ENCODE measurements at places on chromosomes 13 and 19.
A peak's percentile ranks its signal among the peaks of the same experiment; 100 is the strongest.

GRCh38 chr13:27704681-27705080 lies 83.0 kb downstream of the POLR1D start:
- DNase-seq: no peak
- peaks cover 5% of the 10 kb centered on the region for H3K27me3 ChIP-seq
- H3K27ac ChIP-seq: no peak overlapping the region
- no peaks in the 10 kb centered on the region for H3K4me1 ChIP-seq

- no peak overlapping the region for H3K27ac ChIP-seq
- DNase-seq: no peak
- no peak overlapping the region for H3K4me3 ChIP-seq
- H3K4me1 ChIP-seq: no peaks in the 10 kb centered on the region
- H3K27me3 ChIP-seq: no peaks in the 10 kb centered on the region
These were observed 144.3 kb downstream of the STK24 start for GRCh38 chr13:98432638-98433037.

GRCh38 chr19:40778706-40779284 lies 748 bp downstream of the RAB4B start:
- DNase-seq: no peak
- no peaks in the 10 kb centered on the region for H3K27me3 ChIP-seq
- peak overlapping the region; percentile 93 for H3K27ac ChIP-seq

DNA sequence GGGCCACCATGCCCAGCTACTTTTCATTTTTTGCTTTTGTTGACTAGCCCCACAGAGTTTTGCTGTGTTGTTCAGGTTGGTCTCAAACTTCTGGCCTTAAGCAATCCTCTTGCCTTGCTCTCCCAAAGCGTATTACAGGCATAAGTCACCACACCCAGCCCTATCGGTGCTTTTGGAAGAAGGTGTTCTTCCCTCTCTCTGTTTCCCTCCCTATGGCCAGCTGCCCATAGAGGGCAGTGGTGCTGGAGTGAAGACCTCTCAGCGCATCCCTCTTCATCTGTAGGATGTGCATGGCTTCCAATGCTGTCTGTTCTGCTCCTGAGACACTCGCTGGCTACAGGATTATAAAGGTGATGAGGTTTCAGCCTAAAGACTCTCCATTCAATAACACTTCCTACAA lies 1.3 kb upstream of the CD22 start:
- H3K4me3 ChIP-seq: no peak overlapping the region
- H3K4me1 ChIP-seq: no peaks in the 10 kb centered on the region
- no peaks in the 10 kb centered on the region for H3K36me3 ChIP-seq
- H3K27me3 ChIP-seq: peaks cover 17% of the 10 kb centered on the region
- DNase-seq: no peak

- peaks cover 16% of the 10 kb centered on the region for H3K4me1 ChIP-seq
- H3K27ac ChIP-seq: no peak overlapping the region
- H3K4me3 ChIP-seq: no peak overlapping the region
- no peak for DNase-seq
These were observed 289.8 kb upstream of the SOX21 start for GRCh38 chr13:95002126-95002525.

GRCh38 chr13:19117913-19118739 lies 63.5 kb downstream of the TUBA3C start:
- no peak overlapping the region for H3K27ac ChIP-seq
- no peak for DNase-seq
- H3K36me3 ChIP-seq: no peaks in the 10 kb centered on the region
- H3K27me3 ChIP-seq: no peaks in the 10 kb centered on the region
- no peaks in the 10 kb centered on the region for H3K4me1 ChIP-seq
- H3K4me3 ChIP-seq: no peak overlapping the region

GRCh38 chr13:30047154-30047874 lies 196.9 kb upstream of the UBL3 start:
- H3K4me3 ChIP-seq: no peak overlapping the region
- H3K27ac ChIP-seq: no peak overlapping the region
- no peaks in the 10 kb centered on the region for H3K36me3 ChIP-seq
- DNase-seq: no peak
- peaks cover 19% of the 10 kb centered on the region for H3K4me1 ChIP-seq

GRCh38 chr13:106277484-106278154 lies 257.8 kb downstream of the EFNB2 start:
- no peak for DNase-seq
- H3K27ac ChIP-seq: no peak overlapping the region
- no peaks in the 10 kb centered on the region for H3K4me1 ChIP-seq
- H3K4me3 ChIP-seq: no peak overlapping the region
- no peaks in the 10 kb centered on the region for H3K36me3 ChIP-seq

GRCh38 chr19:41951686-41952172 lies 7.4 kb downstream of the RABAC1 start:
- no peak overlapping the region for H3K4me3 ChIP-seq
- H3K36me3 ChIP-seq: peaks cover 10% of the 10 kb centered on the region
- H3K27ac ChIP-seq: no peak overlapping the region
- H3K27me3 ChIP-seq: no peaks in the 10 kb centered on the region
- H3K4me1 ChIP-seq: peaks cover 2% of the 10 kb centered on the region
- DNase-seq: peak; percentile 88

DNA sequence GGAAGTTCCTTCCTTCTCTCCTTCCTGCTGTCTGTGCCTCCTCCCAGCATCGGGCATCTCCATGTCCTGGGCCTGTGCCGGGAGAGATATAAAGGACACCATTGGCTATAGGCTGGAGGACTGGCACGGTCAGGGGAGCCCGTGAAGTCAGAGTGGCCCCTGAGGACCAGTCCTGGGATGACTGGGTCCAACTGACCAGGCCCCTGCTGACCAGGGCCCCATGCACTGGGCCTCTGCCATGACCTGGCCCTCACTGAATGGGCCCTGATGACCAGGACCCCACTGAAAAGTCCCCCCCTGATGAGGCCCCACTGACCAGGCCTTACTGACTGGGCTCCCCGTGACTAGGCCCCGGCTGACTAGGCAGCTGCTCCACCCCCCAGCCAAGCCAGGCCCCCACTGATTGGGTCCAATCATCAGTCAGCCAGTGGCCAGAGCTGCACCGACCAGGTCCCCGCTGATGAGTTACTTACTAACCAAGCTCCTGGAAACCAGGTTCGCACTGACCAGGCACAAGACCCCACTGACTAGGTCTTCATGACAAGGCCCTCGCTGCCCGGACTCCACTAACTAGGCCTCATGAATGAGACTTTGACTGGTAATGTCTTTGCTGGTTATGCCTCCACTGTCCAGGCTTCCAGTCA lies 20.0 kb upstream of the ZNF14 start:
- H3K4me3 ChIP-seq: no peak overlapping the region
- H3K27me3 ChIP-seq: no peaks in the 10 kb centered on the region
- H3K27ac ChIP-seq: no peak overlapping the region

GRCh38 chr19:28606269-28607032 lies 606.5 kb downstream of the UQCRFS1 start:
- no peak overlapping the region for H3K4me3 ChIP-seq
- no peaks in the 10 kb centered on the region for H3K4me1 ChIP-seq
- no peak overlapping the region for H3K27ac ChIP-seq
- DNase-seq: no peak
- no peaks in the 10 kb centered on the region for H3K27me3 ChIP-seq

- no peak overlapping the region for H3K27ac ChIP-seq
- H3K36me3 ChIP-seq: no peaks in the 10 kb centered on the region
These were observed 61.8 kb downstream of the MYO9B start for GRCh38 chr19:17137417-17137816.

- DNase-seq: no peak
- no peak overlapping the region for H3K4me3 ChIP-seq
- H3K27ac ChIP-seq: no peak overlapping the region
- H3K4me1 ChIP-seq: no peaks in the 10 kb centered on the region
- H3K27me3 ChIP-seq: no peaks in the 10 kb centered on the region
- H3K36me3 ChIP-seq: no peaks in the 10 kb centered on the region
These were observed 88.7 kb upstream of the USP29 start for GRCh38 chr19:57031106-57031505.

- no peaks in the 10 kb centered on the region for H3K27me3 ChIP-seq
- H3K4me3 ChIP-seq: no peak overlapping the region
- peaks cover 41% of the 10 kb centered on the region for H3K36me3 ChIP-seq
- DNase-seq: no peak
- H3K27ac ChIP-seq: no peak overlapping the region
These were observed 3.8 kb upstream of the ABCA7 start for GRCh38 chr19:1035998-1036621.

DNA sequence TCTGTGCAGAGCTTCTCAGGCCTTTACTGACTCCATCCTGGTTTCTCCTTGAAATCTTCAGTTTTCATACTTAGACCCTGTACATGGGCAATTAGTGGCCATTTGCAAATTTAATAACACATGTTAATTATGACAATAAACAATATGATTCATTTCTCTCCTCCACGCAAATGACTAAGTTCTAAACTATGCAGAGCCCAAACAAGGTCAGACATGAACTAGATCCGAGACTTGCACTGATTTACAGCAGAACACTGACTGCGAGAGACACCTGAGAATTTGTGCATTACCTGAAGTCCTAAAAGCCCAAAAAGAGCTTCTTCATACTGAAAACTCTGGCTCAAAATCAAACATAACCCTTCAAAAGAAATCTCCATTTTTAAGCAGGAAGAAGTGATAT lies 521.8 kb downstream of the MYO16 start:
- H3K27ac ChIP-seq: no peak overlapping the region
- no peak overlapping the region for H3K4me3 ChIP-seq
- no peak for DNase-seq
- peaks cover 45% of the 10 kb centered on the region for H3K4me1 ChIP-seq
- no peaks in the 10 kb centered on the region for H3K27me3 ChIP-seq

DNA sequence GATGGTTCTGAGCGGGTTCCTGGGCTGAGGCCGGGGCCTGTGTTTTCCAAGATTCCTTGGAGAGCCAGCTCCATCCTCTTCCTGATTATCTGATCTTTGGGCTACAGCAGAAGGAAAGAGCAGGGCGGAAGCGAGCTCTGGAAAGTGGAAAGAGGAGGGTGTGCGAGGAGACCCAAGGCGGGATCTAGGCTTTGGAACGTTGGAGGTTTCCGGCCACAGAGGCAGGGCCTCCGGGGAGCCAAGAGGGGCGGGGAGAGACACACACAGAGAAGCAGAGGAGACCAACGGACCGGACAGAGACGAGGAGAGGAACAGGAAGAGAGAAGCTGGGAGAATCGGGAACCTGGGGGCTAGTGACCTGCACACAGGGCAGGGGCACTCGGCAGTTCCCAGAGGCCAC lies at the start of gene CLEC11A:
CLEC11A (plus strand) TSS at position 296 of the 400 bp plus-strand sequence. CDS start 162 bp downstream, outside the sequence.
- peaks cover 63% of the 10 kb centered on the region for H3K4me1 ChIP-seq
- peaks cover 39% of the 10 kb centered on the region for H3K27me3 ChIP-seq
- no peak for DNase-seq
- peak within 1 kb of the TSS; percentile 61 for H3K4me3 ChIP-seq
- H3K36me3 ChIP-seq: no peaks in the 10 kb centered on the region

GRCh38 chr19:28887920-28888618 lies 324.9 kb downstream of the UQCRFS1 start:
- H3K27ac ChIP-seq: no peak overlapping the region
- DNase-seq: no peak
- peaks cover 12% of the 10 kb centered on the region for H3K27me3 ChIP-seq
- no peaks in the 10 kb centered on the region for H3K36me3 ChIP-seq
- H3K4me3 ChIP-seq: no peak overlapping the region

DNA sequence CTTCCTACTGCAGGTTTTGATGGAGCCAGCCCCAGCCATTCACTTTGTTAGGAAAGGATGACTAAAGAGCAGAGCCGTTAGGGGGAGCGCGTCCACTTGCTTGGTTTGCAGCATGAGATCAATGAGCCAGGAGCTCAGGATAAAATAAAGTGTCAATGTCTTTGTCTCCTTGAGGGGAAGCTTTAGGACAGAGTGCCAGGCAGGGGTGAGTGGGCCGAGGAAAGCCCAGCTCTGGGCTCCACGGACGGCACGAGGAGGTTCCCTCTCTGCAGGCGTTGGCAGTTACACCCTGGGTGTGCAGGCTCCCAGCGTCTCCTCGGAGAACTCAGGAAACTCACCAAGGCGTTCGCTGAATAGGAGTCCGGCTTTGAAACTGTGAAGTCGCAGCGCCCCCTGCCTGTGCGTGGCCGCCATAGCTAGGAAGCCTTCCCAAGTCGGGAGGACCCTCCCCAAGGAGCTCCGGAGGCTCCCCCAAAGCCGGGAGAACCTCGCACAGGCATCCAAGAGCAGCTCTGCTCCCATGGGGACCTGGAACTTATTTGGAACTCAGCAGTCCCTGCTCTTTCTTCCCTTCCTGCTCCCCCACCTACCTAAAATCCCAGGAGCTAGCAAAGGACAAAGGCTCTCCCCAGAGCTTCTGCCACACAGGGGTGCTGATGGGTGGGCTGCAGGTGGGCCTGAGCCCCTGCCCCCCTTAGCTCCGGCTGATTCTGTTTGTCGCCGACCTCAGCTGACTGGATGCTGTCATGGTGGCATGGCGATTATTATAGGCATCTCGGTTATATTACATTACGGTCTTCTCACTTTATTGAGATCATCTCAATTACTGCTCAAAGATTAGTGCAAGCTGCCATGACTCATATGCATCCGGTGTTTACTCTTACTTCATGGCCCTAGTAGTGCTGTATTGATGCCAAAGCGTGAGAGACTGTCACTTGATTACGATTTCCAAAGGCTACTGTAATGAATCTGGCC lies 34.4 kb downstream of the GSX1 start:
- no peaks in the 10 kb centered on the region for H3K36me3 ChIP-seq
- DNase-seq: peak; percentile 87
- no peak overlapping the region for H3K27ac ChIP-seq
- peaks cover 18% of the 10 kb centered on the region for H3K4me1 ChIP-seq

DNA sequence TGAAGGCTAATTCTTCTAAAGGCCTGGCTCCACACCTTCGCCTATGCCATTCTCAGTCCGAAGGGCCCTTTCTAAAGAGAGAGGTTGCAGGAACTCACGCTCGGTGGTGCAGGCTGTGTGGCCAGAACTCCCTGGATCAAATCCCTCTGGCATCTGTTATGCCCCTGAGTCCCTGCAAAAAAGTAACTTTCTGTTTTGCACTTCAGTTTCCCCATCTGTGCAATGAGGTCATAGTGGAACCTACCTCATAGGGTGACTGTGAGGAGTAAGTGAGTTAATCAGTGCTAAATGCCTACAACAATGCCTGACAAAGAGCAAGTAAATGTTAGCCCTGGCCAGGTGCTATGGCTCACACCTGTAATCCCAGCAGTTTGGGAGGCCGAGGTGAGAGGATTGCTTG lies 7.3 kb downstream of the IGSF23 start:
- DNase-seq: no peak
- H3K4me1 ChIP-seq: no peaks in the 10 kb centered on the region
- H3K4me3 ChIP-seq: no peak overlapping the region
- H3K27me3 ChIP-seq: no peaks in the 10 kb centered on the region

DNA sequence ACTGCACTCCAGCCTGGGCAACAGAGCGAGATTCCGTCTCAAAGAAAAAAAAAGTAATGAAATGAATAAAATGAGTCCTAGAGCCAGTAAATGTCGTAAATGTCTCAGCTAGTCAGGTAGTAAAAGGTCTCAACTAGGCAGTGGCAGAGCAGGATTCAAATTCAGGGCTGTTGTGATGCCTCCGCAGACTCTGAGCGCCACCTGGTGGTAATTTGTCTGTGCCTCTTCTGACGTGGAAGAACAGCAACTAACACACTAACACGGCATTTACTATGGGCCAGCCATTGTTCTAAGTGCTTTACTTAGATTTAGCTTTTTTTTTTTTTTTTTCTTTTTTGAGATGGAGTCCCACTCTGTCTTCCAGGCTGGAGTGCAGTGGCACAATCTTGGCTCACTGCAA lies 30.2 kb downstream of the CYP2F1 start:
- no peak overlapping the region for H3K4me3 ChIP-seq
- no peak overlapping the region for H3K27ac ChIP-seq
- H3K4me1 ChIP-seq: no peaks in the 10 kb centered on the region
- H3K27me3 ChIP-seq: no peaks in the 10 kb centered on the region
- no peaks in the 10 kb centered on the region for H3K36me3 ChIP-seq
